CD4-positive, alpha-beta T cell treated with Interleukin-4 for 1 hour (primary cell): ENCODE measurements at places on chromosomes 5 and 9.

GRCh38 chr9:109880276-109881169, 100.5 kb downstream of the PALM2AKAP2 start:
- peak; percentile 29 for DNase-seq

DNA sequence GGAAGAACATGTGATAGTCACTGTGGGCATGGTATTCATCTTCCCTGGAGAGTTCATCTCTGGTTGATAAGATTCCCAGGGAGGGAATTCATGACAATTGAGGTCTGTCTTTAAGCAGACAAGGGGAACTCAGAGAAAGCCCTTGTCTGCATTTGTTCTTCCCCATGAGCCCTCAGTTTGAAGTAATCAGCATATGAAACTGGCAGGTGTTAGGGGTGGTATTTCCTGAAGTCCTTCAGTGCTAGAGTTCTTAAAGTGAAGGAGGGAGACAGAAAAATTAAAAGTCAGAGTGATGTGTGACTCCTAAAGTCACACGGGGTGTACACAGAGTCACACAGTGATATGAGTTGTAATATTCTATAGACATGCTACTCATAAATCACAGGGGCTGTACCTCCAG, 60.6 kb upstream of the SYK start:
- no peak for DNase-seq

DNA sequence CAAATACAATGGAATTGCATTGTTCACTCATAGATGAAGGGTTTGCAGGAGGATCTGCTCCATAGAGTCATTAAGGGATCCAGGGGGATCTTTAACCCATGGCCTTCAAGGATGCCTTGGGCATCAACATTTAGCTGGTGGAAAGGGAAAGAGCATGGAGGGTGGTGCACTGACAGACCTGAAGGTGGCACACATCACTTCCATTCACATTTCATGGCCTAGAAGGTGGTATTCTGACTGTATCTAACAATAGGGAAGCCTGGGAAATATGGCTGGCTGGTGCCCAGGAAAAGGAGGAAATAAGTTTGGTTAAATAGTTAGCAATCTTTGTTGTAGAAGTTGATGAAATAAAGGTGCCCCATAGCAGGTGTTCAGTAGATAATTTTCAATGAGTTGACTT, 230.2 kb downstream of the CD180 start:
- DNase-seq, result no peak

GRCh38 chr5:59123595-59124561, 541.0 kb downstream of the RAB3C start:
- no peak for DNase-seq

DNA sequence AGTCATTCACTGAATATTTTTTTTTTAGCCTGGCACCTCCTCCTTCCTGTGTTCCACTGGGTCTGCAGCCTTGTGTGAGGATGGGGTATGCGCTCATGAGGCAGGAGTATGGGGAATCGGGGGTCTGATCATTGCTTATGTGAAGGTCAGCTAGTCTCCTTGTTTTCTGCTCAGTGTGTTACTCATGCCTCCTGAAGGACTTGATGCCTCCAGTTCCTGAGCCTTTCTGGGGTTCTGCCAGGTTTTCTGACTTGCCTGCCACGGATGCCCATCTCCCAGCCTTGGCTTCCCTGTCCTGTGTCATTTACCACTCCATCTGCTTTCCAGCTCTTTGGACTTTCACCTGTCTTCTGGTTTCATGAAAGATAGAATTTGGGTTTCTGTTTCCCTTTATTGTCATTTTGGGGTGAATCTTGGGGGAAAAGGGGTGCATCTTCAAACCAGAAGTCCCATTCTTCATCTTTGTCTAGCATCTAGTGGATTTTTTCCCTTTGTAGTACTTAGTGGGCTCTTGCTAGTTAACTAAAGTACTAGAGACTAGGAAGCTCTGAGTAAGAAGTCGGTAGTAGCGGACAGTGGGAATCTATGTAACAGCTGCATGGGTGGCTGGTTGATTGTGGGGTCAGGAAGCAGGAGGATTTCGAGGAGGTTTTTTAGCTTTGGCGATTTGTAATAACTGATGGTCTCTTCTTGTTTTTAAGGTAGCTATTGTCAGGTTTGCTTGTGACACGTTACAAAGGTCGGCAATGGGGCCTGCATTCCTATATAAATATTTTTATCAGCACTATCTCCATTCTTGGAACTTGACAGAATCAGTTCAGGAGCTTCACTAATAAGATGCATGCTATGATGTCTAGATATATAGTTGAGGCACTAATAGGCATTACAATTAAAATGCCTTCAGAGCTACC, 8.2 kb downstream of the OTULIN start:
- no peak for DNase-seq

GRCh38 chr5:180433032-180433422, 61.2 kb upstream of the CNOT6 start:
- DNase-seq, result no peak

DNA sequence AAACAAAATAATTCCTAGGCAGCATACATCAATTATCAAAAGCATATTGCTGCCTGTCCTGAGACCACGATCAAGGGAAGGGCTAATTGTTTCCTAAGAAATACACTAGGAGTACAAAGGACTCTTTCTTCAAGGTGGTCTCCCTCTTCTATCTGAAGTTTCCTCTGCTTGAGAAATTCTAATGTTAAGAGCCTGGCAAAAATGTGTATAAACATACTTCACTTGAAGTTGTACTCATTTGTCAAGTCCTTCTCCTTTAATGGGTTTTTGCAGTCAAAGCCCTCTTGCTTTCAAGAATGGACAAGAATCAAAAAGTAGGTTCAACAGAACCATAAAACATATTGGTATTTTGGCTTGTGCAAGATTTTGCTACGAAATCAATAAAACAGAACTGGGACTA, 31.1 kb downstream of the UBTD2 start:
- DNase-seq, result no peak

DNA sequence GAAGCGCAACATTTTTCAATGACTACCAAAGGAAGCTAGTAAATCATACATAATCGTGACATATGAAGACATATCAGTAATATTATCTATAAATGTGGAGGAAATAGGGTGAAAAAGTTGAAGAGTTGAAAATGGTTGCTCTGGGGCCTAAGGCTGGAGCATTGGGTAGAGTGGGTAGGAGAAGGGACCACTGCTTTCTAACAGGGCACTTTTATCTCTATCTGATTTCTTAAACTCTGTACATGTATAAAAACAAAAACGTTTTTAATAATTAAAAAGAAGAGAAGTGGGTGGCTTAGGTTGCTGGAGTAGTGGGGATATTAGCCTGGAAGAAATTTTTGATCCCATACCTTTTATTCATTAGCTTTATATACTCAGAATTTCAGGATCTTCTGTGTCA, 44.2 kb upstream of the ITGA1 start:
- DNase-seq, result no peak

DNA sequence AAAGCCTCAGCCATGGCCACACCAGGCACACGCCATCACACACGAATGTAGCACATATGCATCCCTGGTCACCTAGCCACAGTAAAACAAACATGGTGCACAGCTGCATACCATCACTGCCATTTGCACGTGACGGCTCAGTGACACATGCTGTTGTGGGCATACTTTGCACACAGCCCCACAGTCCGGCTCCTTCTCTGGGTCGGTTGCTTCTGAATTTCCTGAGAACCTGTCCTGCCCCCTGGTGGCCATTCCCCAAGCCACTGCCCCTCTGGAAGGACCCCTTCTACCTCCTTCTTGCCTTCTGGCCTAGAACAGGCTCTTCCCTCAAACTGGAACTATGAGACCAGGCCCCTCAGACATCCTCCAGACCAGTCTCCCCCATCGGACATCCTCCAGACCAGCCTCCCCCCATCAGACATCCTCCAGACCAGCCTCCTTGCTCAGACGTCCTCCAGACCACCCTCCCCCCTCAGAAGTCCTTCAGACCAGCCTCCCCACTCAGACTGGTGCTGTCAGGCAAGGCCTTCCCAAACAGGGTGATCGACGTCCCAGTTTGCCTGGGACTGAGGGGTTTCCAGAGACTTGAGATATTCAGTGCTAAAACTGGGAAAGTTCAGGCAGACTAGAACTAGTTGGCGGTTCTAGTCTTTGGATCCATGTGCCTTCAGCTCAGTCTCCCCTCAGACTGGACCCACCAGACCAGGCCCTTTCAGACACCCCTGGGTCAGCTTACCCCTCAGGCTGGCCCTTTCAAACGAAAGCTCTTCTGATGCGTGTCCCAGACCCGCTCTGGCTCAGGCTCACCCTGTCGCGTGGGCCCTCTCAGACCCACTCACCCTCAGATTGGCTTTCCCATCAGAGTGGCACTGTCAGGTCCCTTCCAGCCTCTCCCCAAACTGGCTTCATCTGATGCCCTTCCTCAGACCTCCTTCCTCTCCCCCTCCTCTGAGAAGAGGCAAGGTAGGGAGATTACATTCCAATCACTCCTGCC, 24.3 kb upstream of the ENHO start:
- DNase-seq, result peak; percentile 39

DNA sequence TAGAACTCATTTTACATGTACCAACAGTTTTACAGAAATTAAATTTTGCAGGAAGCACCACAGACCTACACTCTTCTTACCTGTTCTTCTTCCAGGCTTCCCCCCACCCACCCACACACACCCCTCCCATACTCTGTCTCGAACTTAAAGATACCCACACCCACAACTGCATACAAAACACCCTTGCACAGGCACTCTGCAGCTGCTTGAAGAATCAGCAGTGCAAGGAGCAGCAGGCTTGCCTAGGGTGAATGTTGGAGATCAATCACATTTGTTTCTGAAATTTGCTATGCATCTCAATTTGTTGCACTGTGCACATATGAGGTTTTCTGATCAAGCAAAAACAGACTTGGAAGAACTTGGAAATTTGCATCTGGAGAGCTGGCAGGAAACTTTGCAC, 77.5 kb upstream of the TGFBR1 start:
- DNase-seq, result no peak

GRCh38 chr9:4700091-4700490, 20.7 kb downstream of the CDC37L1 start:
- DNase-seq, result no peak
